CD4-positive, alpha-beta memory T cell (primary cell): ENCODE measurements at places on chromosomes 1 and 21.

DNA sequence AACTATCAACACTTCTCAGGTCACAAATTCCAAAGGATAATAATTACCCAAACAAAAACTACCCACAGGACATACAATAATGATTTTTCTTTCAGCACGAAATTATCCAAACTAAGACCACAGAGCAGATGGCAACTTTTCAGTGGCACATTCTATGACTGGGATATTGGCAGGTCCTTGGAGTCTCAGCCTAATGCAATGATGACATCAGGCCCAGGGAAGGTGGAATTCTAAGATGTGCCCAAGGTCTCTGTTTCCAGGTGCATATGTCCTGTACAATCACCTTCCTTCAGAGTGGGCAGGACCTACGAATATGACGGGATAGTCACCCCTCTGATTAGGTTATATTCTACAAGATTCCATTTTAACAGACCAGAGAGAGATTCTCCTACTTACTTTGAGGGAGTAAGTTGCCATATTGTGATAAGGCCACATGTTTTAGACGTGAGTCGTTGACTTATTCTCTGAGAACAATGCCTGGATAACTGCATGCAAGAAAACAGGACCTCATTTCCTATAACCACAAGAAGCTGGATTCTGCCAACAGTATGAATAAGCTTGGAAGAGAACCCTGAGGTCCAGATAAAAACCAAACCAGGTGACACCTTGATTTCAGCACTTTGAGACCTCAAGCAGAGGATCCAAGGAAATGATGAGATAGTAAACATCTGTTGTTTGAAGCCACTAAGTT is 69.9 kb downstream of the ZC3H11B start:
- DNase-seq: no peak

DNA sequence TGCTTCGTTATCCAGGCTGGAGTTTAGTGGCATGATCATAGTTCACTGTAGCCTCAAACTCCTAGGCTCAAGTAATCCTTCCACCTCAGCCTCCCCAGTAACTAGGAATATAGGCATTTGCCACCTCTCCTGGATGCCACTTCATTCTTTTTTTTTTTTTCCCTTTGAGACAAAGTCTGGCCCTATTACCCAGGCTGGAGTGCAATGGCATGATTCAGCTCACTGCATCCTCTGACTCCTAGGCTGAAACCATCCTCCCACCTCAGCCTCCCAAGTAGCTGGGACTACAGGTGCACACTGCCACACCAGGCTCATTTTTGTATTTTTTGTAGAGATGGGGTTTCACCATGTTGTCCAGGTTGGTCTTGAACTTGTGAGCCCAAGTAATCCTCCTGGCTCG is 19.3 kb downstream of the OSBPL9 start:
- DNase-seq: no peak

DNA sequence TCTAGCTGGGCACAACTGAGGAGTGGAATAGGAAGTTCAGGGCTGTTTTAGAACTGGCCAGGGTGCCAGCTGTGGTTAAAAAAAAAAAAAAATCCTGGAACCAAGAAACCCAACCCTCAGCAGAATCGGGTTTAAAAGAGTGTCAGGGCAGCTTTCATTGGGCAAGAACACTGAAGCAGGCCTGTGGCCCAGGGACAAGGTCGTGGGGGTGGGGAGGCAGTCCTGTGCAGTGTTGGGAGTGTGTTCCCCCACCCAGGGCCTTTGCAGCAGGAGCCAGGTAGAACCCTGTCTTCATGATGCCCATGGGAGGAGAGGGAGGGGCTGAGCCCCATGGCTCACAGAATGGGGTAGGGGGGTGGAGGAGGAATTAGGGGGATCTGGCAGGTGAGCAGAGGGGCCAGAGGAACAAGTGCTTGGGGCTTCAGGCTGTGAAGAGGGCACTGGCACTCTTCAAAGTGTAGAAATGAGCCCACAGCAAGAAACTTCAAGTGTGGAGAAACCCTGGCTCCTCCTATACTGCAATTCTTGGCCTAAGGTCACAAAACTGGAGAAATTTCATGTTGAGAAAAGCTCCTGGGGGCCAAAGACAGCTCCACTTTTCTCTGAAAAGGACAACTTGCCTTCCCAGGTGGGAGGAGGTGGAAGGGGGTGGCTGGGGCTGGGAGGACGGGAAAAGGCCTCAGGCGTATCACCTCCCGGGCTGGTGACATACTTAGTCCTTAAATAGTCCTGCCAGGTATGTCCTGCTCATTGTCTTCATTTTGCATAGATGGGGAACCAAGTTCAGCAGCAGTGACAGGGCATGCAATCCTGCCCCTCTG is 39.3 kb downstream of the KIAA1614 start:
- DNase-seq: no peak

DNA sequence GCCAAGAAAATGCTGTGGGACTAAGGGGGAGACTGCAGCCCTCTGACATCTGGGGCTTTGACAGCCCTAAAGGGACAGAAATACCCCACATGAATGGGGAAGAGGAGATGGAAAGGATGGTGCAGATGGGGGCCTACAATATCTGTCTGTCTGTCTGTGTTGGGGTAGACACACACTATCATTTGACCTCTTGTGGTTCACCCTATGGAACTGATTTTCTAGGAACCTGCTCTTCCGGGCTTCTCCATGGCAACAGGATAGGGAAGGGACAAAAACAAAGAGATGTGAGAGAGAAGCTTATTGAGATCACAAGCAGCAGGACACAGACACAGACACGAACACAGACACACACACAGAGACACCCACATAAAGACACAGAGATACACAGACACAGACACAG is 17.1 kb downstream of the KIF21B start:
- DNase-seq: no peak

DNA sequence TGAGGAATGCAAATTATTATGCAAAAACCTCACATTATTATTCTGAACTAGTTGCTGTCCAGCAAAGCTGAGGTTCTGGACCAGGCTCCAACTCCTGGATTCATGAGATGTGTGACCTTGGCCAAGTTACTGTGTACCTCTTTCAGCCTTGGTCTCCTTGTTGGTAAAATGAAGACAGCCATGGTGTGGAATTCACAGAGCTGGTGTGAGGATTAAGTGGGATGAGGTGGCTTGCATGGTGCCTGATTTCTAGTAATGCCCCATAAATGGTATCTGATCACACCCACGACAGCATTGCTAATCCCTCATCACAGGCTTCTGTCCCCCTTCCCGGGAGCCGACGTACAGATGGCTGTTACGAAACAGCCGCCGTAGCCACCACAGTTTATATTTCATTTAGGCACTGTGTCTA is 59.6 kb downstream of the PGBD5 start:
- DNase-seq: no peak

GRCh38 chr1:234585330-234586055 is 24.5 kb downstream of the IRF2BP2 start:
- no peak for DNase-seq

GRCh38 chr1:205258719-205259118 is 31.0 kb downstream of the TMCC2 start:
- DNase-seq: no peak

- no peak for DNase-seq
These were observed 235.5 kb downstream of the DPYD start for GRCh38 chr1:97685360-97685759.

DNA sequence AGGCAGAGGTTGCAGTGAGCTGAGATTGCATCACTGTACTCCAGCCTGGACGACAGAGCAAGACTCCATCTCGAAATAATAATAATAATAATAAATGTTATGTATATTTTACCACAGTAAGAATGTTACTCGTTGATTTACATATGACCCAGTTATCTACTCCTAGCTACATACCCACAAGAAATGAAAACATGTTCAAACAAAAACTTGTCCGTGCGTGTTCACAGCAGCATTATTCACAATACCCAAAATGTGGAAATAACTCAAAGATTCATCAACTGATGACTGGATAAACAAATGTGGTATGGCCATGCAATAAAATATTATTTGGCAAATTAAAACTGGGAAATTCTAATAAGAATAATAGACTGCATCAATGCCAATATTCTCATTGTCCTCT is 31.7 kb upstream of the ENSA start:
- no peak for DNase-seq

DNA sequence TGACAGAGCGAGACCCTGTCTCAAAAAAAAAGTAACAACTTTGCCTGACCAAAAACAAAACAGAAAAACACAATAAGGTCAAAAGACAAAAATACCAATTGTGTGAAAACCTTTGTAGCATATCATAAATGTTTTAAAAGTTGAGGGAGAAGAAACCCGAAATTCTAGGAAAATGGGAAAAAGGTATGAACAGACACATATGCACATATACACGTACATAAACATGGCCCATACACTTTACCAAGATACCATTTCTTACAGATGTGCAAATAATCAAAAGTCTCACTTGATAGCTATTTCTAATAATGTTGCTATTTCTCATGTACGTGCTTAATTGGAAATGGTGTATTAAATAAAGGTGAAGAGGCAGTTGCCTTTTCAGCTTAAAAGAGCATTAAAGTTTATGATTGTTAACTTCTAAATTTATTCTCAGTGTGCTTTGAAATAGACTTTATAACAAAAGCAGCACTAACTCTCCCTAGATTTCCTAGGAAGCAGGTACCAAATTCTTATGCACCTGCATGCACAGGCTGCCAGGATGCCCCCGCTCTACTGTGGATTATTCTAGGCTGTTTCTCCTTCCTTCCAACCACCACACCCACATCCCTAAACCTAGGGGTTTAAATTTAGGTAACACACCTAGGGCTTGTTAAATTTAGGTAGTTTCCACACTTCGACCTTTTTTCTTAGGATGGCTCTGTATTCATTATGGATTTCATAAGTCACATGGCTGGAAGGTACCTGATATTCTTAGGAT is 33.8 kb downstream of the ADARB1 start:
- no peak for DNase-seq

DNA sequence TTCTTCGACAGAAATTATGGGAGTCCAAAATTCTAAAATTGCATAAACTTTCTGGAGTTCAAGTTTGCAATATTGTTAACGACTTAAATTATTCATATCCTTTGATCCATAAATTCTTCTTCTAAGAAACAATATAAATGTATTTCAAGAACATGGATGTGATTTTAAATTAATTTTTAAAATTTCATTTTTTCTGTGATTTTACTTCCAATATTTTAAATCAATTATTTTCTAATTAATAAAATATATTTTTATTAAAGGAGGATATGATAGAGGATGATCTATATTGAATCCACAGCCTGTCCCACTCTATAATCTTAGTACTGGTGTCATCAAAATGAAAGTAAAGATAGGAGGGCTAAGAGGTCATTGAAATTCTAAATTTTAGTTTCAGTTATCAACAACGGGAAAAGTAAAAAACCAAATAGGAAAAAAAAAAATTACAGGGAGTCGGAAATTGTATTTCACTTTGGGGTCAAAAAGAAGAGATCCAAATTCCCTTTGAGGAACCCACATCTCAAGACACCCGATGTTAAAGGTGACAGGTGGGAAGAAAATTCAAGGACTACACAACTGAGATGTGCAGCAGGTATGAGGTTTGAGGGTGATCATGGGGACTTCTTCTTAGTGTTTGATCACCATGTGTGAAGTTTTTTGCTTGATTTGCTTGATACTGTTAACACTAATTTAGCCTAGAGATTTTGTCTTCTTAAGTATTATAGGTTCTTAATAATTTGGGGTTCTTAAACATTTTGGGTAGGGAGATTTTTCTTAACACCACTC is 154.8 kb upstream of the RGS18 start:
- DNase-seq: no peak

- peak; percentile 72 for DNase-seq
These were observed 913 bp upstream of the S1PR1 start for GRCh38 chr1:101235696-101236515.

GRCh38 chr21:45295576-45296365 is 8.1 kb upstream of the POFUT2 start:
- no peak for DNase-seq

- peak; percentile 34 for DNase-seq
These were observed 19.8 kb upstream of the MUTYH start for GRCh38 chr1:45359882-45360513.

DNA sequence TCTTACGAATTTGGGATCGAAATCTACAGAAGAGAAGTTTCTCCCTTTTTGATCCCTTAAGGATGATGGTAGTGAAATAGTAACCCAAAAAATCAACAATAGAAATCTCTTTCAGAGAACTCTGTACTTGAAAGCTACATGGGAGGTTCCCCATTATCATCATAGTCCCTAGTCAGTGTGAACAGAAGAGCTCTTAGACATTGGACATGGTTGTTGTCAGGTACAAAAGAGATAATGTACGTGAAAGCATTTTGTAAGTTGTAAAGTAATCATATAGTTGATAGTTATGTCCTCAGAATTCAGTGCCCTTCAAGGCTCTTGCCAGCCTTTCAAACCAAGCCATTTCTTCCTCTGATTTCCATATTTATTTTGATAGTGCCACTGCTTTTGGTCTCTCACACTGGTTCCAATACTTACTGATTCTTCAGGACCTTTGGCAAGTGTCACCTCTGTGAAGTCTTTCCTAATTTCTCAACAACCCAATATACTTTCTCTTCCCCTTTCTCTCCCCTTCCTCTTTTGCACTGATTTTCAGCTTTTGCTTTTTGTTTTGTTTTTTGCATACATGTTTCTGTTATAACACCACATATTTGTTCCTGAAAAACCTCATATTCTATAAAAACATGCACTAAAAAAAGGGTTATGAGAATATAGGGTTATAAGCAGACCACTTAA is 22.4 kb downstream of the VPS45 start:
- DNase-seq: no peak

DNA sequence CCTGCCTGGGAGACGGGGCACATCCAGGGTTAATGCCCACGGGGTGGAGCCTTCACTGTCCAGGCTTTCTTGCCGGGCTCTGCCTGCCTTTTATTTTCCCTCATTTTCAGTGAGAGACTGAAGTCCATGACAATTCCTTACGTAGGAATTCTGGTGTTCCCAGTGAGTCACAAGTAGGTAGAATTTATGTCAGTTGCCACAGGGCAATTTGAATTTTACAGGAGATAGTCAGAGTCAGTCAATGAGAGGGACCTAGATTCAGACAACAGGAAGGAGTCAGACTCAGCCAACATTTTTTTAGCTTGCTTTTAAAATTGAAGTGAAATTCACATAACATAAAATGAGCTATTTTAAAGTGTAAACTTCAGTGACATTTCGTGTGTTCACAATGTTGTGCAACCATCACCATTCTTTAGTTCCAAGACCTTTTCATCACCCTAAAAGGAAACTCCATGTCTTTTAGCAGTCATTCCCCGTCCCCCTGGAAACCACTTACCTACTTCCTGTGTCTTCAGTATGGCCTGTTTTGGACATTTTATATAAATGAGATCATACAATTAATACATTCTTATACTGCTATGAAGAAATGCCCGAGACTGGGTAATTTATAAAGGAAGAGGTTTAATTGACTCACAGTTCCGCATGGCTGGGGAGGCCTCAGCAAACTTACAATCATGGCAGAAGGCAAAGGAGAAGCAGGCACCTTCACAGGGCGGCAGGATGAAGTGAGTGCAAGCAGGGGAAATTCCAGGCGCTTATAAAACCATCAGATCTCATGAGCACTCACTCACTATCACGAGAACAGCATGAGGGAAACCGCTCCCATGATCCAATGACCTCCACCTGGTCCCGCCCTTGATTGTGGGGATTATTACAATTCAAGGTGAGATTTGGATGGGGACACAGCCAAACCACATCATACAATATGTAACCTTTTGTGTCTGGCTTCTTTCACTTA is 14.6 kb downstream of the AJAP1 start:
- DNase-seq: no peak
